C1 segment of cervical spinal cord (tissue), 14 donors: ENCODE measurements at places on chromosomes 11 and 22.

DNA sequence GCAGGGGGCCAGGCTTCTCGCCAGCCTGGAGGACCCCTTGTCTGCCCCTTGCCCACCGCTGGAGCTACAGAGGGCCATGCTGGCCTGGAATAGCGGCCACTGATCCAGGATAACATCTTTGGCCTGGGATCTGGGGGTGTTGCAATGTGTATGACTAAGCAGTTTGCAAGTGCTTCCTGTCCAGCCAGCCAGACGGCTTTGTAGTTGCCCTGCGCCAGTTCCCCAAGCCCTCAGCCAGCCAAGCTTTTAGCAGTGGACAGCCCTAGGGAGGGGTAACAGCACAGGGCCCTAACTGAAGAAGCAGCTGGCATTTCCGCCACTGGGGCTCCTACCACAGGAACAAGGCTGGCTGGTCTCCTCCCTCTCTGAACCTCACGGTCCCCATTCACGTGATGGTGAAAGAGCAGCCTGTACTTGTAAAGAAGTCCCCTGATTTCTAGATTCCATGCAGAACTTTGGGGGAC, 32.1 kb downstream of the UQCR10 start:
- peak; percentile 68 for DNase-seq

DNA sequence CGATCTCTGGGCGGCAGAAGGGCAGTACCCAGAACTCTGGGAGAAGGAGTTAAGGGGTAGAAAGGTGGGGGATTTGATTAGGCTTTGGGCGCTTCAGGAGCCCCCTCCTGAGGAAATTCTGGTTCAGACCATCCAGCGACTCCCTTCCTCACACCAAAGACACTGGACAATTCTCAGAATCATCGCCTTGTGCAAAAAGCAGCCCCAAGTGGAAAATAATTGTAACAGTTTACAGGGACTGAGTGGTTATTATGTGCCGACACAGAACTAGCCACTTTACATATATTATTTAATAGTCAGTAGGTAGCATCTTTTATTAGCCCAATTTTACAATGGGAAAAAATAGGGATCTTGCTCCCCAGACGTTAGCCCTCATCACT, 662 bp upstream of the TRIM3 start:
- no peak for DNase-seq

GRCh38 chr22:41256254-41257253, 15.8 kb upstream of the CHADL start:
- DNase-seq, result no peak

- DNase-seq, result no peak
These were observed 12.1 kb upstream of the ARHGAP20 start for GRCh38 chr11:110724358-110724757.

DNA sequence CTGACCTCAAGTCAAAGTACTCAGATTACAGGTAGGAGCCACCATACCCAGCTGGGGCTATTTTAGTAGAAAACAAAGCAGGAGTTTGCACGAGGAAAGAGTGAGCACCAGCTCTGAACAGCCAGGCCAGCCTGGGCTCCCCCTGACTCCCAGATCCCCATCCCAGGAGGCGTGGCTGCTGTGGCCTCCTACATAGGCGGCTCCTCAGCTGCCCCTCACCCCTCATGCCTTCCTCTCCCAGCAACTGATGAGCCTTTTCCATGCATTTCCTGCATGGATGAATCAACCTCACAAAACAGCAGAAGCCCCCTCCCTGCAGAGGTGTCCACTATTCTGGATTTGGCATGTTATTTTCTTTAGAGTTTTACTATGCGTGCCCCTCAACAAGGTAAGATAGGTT, 10.5 kb upstream of the FLRT1 start:
- no peak for DNase-seq

DNA sequence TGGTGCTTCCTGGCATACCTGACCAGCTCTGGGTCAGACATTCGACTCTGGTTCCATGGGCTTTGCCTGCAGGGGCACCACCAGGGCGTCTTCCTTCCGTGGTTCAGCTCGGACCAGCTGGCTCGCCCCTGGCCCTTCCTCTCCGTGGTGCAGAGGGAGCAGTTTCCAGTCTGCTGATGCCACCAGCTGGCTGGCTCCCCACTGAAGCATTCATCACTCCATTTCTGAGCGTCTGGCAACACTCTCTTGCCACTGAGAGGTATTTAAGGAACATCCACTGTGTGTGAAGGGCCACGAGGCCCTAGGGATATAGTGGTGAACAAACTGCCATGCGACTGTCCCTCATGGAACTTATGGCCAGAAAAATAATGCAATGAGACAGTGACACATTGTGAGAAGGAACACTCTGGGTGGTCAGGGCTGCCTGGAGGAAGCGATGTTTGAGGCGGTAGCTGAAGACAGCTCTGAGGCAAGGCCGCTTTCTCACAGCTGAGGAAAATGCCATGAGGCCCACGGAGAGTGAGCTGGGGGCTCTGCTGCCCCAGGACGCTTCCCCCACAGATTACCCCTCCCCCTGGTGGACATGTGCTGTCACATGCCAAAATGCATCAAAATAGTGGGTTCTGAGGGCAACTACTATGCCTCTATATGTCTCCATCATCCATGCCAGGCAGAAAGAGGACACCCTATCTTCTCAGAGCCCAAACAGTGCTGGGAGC, 44.9 kb upstream of the ARFGAP3 start:
- no peak for DNase-seq

GRCh38 chr11:101567071-101567470, 16.7 kb downstream of the TRPC6 start:
- DNase-seq, result no peak

DNA sequence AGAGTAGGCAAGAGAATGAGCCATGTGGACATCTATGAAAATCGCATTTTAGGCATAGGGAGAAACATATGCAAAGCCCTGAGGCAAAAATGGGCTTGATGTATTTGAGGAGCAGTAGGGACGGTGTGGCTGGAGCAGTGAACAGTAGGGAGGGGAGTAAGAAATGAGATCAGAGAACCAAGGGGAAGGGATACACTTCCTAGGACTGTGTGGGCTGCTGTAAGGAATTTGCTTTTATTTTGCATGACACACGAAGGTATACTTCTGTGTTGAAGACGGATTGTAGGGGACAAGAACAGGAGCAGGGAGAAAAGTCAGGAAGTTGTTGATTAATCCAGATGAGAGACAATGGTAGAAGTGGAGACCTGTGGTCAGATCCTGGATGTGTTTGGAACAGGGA, 572.1 kb downstream of the JRKL start:
- no peak for DNase-seq

GRCh38 chr11:68036717-68037239, 2.0 kb upstream of the TCIRG1 start:
- DNase-seq, result peak; percentile 20

GRCh38 chr11:93100211-93100610, 97.6 kb downstream of the SLC36A4 start:
- no peak for DNase-seq

DNA sequence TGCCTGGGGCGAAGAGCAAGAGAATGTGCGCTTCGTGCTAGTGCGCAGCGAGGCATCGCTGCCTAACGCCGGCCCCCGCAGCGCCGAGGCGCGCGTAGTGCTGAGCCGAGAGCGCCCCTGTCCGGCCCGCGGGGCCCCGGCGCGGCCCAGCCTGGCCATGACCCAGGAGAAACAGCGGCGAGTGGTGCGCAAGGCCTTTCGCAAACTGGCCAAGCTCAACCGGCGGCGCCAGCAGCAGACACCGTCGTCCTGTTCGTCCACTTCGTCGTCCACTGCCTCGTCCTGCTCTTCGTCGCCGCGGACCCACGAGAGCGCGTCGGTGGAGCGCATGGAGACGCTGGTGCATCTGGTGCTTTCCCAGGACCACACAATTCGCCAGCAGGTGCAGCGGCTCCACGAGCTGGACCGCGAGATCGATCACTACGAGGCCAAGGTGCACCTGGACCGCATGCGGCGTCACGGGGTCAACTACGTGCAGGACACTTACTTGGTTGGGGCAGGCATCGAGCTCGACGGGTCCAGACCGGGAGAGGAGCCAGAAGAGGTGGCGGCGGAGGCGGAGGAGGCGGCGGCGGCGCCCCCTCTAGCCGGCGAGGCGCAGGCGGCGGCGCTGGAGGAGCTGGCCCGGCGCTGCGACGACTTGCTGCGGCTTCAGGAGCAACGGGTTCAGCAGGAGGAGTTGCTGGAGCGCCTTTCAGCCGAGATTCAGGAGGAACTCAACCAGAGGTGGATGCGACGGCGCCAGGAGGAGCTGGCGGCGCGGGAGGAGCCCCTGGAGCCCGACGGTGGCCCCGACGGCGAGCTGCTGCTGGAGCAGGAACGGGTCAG, 1.0 kb downstream of the RASSF10 start:
- no peak for DNase-seq

DNA sequence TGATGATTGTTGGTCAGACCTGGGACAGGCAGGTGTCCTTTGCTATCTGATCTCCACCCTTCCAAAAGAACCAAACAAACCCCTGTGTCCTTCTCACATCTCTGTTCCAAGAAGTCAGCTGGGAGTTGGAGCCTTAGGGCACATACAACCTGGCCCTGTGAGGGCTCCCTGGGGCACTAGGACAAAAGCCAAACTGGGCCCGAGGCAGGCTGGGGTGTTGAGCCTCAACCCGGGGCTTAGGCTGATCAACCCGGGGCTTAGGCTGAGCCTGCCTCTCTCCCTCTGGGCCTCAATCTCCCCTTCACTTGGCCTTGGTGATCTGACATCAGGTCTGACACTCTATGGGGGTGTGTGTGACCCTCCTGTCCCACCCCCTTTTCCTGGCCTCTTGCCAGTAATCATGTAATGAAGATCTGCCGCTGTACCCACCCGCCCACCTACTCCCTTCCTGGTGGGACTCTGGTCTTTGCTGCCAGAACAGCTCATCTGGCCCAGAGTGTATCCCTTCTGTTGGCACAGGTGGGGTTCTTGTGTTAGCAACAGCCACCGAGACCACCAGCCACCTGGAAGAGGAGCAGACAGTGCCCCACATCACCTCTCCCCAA, 22.8 kb upstream of the UVRAG start:
- DNase-seq, result no peak

DNA sequence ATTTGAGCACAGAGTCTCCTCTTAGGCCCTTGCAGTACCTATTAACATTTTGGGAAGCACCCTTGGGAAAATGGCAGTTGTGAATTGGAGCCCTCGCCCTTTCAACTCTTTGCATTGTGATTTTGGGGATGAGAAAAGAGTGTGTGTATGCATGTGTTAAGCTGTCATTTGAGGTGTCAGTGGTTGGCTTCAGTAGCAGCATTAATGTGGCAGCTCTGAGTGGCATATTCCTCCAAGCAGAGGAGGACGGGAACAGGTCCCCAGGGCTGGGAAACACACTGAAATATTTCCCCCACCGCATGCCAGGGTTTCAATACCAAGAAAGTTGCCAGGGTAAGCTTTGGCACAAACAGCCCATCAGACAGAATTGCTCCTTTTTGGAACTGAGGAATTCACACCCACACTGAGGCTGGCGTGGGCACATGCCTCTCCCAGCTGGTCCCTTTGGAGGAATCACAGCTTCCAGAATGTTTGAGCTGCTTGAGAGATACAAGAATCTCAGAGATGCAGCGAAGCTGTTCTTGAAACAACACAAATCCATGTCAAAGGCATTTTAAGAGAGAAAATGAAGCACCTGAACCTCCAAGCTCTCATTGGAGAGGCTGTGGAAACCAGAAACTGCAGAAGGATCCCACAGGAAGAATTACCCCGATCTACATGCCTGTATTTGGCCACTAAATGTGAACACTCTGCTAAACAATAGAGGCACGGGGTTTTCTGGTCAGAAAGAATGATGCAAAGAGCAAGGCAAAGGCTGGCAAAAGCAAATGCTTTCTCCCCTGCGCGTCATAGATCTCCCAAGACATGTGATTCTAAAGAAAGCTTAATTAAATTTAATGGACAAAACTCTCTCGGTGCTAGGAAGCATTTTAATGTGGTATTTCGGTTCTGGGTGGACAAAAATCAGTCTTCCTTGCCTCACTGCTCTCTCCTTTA, 67.2 kb upstream of the RCN1 start:
- DNase-seq, result no peak

GRCh38 chr22:46614025-46614931, 5.9 kb upstream of the GRAMD4 start:
- no peak for DNase-seq
